ENCODE measurements at places on chromosomes 11 and 22. TPM values are rescaled to one million over a fixed set of nuclear protein-coding genes. Genes with fewer than 3 reads are reported as not detected.

Gene TBX10
- total RNA-seq: not detected

Gene ART5
- total RNA-seq: 3.4 TPM

Gene CRACR2B
- total RNA-seq: 14.3 TPM

Gene SMC1B
- not detected for total RNA-seq

- H3K4me3 ChIP-seq: no peak overlapping the region
- no peaks in the 10 kb centered on the region for H3K4me1 ChIP-seq
- H3K36me3 ChIP-seq: no peaks in the 10 kb centered on the region
- no peak overlapping the region for H3K27ac ChIP-seq
- no peaks in the 10 kb centered on the region for H3K27me3 ChIP-seq
Measured at GRCh38 chr11:96486890-96487611, 97.2 kb downstream of the JRKL start.

DNA sequence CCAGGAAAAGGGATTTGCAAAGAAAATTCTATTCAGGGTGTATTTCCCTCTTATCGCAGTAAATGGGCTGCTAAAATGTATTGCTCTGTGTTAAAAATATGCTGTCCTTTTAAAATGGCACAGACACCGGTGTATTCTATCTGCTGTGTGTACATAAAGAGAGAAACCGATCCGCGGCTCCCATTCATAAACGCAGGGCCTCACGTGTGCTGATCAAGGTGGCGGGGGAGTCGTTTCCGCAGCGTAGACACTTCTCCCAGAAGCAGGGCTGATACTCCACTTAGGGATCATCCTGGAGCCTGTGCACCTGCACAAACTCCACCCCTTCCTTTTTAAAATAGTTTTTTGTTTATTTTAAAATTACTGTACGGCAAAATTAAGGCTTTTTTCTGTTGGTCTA is 26.1 kb upstream of the IGSF9B start:
- no peaks in the 10 kb centered on the region for H3K27me3 ChIP-seq
- H3K4me3 ChIP-seq: no peak overlapping the region
- H3K36me3 ChIP-seq: no peaks in the 10 kb centered on the region
- no peak overlapping the region for H3K27ac ChIP-seq

DNA sequence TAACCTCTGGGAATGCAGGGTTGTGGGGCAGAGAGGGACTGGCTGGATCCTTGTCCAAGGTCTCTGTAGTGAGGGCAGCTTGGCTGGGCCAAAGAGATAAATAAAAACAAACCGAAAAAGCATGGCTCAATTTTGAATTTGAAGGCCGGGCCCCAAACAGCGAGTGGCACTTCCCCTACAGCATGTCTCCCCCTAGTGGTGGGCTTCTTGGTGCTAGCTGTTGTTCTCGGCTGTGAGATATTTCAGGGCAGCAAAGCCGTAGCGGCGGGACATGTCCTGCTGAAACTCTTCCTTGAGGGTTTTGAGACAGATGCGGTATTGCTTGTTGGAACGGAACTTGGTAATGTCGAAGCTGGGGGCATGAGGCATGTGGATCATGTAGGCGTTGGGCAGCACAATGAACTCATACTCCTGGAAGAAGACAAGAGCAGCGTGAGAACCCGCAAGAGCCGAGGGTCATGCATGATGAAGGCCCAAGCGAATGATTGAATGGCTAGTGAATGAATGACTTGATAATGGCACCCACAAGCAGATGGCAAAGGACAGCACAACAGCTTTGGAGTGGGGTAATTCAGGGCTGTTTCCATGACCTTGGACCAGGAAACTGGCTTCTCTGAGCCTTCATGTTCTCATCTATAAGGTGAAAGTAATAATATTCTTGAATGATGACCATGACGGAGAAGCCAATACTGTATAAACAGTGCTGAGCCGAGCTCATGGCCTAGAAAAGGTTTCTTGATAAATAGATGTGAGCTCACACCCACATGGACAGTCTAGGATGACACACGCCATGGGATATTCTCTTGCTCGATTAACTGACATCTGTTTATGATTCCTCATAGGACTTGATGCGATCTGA is 216.3 kb upstream of the SYN3 start:
- no peaks in the 10 kb centered on the region for H3K27me3 ChIP-seq
- H3K27ac ChIP-seq: peak overlapping the region; percentile 11
- H3K36me3 ChIP-seq: no peaks in the 10 kb centered on the region
- peaks cover 15% of the 10 kb centered on the region for H3K4me1 ChIP-seq
- DNase-seq: no peak

DNA sequence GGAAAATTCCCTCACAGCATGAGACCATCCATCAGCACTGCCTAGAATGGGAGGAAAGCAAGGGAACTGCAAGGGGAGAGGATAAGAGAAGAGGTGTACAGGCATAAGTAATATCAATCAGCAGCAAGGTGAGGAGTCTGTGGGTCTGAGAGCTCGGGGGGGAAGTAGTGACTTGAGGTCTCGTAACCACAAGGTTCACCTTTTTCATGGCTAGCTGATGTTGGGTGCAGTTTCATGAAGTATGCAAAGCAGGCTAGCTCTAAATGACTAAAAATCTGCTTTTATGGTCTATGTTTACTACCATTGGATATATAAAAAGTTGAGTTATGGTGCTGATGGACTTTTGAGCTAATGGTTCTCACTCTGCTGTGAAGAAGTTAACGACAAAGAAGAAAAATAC is 35.8 kb downstream of the OR4C6 start:
- no peaks in the 10 kb centered on the region for H3K27me3 ChIP-seq
- DNase-seq: no peak
- no peak overlapping the region for H3K27ac ChIP-seq
- no peaks in the 10 kb centered on the region for H3K4me1 ChIP-seq
- no peaks in the 10 kb centered on the region for H3K36me3 ChIP-seq
- no peak overlapping the region for H3K4me3 ChIP-seq
